ENCODE measurements at places on chromosomes 16 and 17. TPM values are rescaled to one million over a fixed set of nuclear protein-coding genes. Genes with fewer than 3 reads are reported as not detected.

- DNase-seq, result peak; percentile 37
Observed at GRCh38 chr16:23282568-23282967, 19.5 kb upstream of the SCNN1B start.

DNA sequence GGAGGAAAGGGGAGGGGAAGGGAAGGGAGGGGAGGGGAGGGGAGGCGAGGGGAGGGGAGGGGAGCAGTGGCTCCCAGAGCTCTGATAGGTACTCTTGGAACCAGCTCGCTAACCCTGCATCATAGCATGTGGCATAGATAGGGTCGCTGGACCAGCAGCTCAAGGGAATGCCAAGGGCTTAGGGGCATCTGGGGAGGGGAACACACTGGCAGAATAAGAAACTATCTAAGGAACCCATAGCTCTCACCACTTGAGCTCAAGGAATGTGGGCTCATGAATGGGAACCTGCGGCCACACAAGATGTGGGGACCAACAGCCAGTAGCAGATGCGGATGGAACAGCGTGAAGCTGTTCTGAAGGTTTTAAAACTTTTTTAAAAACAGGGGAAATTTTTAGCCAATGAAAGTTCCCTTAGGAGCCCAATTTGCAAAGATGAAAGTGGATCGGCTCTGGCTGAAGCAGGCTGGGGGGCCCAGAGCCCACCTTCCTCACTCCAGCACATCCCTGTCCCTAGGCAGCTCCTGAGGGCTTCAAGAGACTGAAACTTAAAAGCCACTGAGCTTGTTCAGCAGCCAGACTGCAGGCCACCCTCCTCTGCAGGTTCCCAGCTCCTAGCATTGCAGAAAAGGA is 46.9 kb downstream of the PIMREG start:
- no peak for DNase-seq

DNA sequence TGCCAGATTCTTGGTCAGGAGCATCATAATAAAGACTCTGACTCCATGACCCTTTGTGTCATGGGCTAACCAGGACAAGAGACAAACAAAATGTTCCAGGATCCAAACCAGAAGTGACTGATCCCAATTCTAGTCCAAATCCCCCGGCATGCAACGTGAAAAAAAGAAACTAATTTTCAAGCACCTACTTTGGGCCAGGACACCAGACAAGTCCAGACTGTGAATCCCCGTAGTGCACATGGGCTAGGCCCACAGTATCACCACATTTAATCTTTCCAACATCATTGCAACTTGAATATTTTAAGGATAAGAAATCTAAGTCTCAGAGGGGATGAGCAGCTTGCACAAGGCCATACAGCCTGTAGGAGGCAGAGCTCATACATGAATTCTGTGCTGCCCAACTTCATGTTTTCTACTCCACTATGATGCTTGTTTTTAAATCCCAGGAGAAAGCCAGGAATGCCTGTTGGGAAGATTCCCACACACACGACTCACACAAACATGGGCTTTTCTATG is 365.7 kb downstream of the NPIPA8 start:
- DNase-seq, result no peak

DNA sequence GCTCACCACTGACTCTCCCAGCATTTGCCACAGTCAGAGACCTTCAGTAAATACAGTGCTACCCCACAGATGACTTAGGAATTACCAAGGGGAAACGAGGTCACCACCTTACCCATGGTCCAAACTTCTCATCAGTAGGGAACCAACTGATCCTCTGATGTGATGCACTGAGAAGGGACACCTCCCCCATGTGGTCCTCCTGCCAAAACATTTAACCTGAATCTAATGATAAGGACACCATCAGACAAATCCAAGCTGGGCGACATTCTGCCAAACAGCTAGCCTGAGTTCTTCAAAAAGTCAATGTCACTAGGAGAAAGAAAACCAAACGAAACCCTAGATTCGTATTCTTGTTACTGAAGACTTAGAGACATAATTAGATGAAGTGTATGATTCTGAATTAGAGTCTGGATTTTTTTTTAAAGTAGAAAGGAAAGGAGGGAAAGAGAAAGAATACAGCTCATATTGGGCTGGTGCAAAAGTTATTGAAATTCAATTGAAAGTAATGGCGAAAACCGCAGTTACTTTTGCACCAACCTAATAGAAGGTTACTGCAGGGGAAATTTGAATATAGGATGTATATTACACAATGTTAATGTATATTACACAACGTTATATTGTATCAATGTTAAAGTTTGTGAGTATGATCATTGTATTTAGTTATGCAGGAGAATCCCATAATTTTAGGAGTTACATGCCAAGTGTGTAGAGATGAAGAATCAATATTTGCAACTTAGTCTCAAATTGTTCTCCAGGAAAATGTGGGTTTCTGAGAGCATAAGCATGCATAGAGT is 2.3 kb upstream of the CSNK2A2 start:
- DNase-seq, result no peak

GRCh38 chr16:56384074-56384721 is 41.1 kb downstream of the AMFR start:
- no peak for DNase-seq

GUCY2D gene
- 0.13 TPM for total RNA-seq

- DNase-seq, result peak; percentile 35
Observed at GRCh38 chr17:4497101-4497824, 1.4 kb upstream of the SPNS2 start.

CPNE7 gene
- 1.1 TPM for total RNA-seq

DNA sequence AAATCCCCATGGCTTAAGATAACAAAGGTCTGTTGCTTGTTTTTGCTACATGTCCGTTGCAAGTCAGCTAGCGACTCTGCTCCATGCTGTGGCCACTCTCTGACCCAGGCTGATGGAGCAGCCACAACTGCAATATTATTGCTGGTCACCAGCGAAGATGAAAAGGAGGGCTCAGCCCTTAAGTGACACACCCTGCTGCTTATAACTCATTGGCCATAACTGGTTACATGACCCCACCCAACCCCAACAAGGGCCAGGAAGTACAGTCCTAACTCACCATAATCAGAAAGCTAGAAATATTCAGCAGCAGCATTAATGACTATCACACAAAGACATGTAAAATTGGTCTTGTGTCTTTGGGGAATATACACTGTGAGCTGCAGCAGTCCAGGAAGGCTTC is 224.3 kb downstream of the SOX9 start:
- DNase-seq, result no peak

- DNase-seq, result peak; percentile 17
Observed at GRCh38 chr16:526181-527014, 1.1 kb upstream of the CAPN15 start.

RNF157 gene
- total RNA-seq, result not detected

DNA sequence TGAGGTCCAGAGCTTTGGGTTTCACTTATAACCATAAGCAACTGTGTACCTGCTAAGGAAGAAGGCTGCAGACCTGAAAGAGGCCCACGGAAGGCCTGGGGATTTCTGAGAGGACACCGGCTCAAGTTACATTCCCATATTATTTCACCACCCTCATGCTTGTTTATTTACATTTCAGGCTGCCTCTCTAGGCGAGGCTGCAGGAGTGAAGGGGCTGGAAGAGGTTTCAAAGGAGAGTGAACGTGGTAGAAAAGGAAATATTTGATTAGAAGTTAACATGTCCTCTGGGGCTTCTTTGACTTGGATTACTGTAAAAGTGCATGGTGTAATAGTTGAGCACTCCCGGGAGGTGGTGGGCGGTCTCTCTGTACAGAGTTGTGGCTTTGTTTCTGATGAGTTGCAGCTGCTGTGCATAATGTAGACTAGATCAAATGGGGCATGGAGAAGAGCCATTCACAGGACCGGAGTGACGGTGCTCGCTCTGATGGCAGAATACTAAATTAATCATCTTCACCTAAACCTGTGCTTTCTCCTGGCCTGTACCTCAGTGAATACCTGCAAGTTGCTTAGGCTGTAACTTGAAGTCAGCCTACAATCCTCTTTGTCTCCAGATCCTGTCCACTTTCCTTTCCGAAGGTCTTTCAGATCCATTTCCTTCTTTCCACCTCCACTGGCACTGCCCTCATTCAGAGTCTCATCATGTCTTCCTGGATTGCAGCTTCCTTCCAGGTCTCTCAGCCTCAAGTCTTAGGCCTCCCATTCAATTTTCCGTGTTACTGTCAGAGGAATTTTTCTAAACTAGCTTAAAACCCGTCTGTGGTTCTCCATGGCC is 1.9 kb upstream of the CPD start:
- no peak for DNase-seq

PITPNC1 gene
- 28.7 TPM for total RNA-seq

CRYBA1 gene
- total RNA-seq, result not detected

DNA sequence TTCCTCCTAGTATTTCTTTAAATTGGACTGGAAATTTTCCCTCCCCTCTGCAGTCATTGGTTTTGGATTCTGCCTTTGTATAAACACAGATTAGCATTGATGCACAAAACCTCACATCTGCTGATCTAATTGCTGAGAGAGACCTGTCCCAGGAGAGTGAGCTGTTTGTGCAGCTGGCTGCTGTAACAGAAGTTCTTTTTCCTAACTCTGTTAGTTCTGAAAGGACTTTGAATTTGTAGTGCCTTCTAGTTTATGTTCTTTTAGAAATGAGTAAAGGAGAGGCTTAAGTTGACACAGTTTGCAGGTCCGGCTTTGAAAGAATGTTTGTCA is 45.2 kb upstream of the KPNB1 start:
- DNase-seq, result no peak

Measured in bronchial epithelial cell (primary cell).